ENCODE measurements at places on chromosomes 3 and 15.

GRCh38 chr3:71189480-71189879, 394.0 kb downstream of the FOXP1 start:
- DNase-seq: peak; percentile 35

DNA sequence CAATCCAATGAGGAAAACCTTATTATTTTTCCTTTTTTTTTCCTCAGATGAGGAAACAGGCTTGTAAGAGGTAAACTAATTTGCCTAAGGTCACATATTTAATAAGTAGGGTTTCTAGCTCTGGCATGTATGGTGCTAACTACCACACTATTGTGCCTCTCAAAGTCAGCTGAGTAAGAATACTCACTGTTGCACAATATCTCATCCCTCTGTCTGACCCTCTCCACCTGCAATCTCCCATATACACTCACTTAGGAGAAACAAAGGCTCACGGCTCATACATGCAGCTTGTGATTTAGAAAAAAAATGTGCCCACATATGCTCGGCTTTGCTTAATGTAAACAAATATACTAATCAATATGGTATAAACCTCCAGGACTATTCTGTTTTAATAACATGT, 10.4 kb upstream of the ARIH1 start:
- DNase-seq: no peak

- DNase-seq: peak; percentile 80
Measured at GRCh38 chr15:98873441-98874218, 134.0 kb downstream of the PGPEP1L start.

DNA sequence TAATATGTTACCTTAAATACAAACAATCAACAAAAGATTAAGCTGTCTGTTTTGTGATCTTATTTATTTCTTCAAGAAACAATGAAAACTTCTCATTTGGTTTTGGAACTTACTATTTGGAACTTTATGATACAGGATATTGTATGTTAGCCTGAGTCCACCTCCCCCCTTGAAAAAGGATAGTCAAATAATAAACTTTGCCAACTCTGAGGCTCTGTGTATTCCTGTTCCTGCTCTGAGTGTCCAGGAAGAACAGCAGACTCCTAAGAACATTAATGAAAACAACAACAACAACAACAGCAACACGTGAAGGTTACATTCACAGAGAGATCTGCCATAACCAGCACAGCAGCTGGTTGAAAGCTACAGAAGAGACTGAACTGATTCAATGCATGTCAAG, 108.1 kb upstream of the AADACL2 start:
- DNase-seq: no peak

All from kidney tubule cell (primary cell).